RPMI8226 (cell line): ENCODE measurements at places on chromosomes 3 and 15.

GRCh38 chr3:86837871-86838270 is 153.1 kb downstream of the VGLL3 start:
- DNase-seq = no peak

DNA sequence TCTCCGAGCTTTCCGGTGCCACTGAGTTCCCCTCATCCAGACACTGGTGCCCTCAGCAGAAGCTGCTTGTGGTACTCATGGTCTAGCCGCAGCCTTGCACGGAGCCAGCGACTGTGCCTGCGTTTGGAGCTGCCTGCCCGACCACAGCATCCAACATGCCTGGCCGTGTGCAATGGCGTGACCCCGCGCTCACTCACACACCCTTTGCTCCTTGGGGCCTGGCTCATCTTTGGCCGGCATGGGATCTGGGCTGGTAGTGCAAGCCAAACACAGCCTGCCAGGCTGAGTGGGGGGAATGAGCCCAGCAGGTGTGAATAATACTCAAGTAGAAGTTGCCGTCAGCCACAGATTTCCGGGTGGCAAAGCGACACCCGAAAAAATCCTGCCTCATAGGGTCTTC is 1178.7 kb upstream of the GBE1 start:
- no peak for DNase-seq

DNA sequence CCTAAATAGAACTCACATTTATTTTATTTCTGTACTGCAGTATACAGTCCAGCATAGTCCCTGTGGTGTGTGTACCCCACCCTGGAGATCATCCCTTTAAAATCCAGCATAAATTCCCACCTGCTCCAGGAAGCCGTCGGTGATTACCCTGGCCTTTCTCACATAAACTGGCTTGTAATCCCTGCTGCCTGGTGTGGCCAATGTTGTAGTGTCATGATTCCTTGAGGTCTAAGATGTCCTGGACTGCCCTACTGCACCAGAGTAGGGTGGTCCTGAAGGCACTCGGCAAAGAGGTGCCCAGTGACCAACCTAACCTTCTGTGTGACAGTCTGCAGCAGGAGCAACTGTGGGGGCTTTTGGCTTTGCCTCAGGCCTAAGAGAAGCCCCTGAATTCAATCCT is 58.9 kb downstream of the ITGA11 start:
- no peak for DNase-seq

DNA sequence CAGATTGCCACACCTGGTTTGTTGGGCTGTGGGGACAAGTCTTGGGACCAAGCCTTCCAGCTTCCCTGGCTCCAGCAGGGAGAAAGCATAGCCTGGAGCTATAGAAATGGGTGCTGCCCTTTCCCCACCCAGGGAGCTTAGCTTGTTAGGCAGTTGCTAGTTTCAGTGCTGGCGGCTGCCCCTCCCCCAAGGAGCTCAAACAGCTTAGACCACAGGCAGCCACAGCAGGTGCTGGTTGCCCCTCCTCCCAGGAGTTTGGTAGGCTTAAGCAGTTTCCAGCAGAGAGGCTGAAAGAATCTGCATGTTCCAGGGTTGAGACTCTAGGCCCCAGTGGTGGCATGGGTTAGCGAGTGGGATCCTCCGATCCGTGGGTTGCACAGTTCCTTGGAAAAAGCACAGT is 889.7 kb downstream of the IGSF11 start:
- DNase-seq = peak; percentile 67

GRCh38 chr3:4986175-4986781 is 7.0 kb downstream of the BHLHE40 start:
- no peak for DNase-seq

DNA sequence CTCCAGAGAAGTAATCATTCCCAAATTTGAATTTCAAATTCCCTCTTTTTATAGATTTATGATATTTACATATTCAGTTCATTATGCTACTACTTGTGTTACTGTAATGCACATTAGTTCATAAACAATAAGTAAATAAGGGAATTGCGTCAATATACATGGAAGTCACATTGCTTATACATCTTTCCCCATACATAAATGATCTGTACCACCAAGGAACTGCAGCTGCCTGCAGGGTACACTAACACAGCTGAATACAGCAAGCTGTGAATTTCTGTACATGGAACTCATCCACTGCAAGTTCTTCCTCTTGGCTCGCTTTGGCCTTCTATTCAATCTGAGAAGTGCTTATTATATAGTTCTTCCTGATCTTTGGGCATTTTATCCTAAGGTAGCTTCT is 15.5 kb downstream of the CASR start:
- DNase-seq = no peak

DNA sequence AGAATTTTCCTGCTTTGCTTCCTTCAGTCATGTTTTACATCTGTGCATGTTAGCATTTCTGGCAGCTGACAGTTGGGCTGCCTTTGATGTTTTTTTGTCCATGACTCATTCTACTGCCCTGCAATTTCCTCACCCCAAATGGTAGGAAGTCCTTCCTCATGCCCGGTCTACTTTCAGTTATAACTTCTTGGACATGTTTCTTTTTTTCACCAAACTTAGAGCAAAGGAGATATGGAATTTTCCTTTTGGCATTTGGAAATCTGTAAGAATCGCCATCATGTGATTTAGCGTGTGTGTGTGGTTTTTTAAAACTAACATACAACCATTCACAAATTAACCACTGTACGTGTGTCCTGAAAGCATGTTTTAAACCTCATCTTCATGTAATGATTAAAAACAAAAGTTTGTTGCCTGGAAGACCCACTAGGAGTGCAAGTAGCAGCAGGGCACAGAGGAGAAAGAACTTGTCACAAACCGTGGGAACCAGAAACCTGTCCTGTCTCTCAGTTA is 430.7 kb upstream of the CFAP20DC start:
- DNase-seq = no peak

DNA sequence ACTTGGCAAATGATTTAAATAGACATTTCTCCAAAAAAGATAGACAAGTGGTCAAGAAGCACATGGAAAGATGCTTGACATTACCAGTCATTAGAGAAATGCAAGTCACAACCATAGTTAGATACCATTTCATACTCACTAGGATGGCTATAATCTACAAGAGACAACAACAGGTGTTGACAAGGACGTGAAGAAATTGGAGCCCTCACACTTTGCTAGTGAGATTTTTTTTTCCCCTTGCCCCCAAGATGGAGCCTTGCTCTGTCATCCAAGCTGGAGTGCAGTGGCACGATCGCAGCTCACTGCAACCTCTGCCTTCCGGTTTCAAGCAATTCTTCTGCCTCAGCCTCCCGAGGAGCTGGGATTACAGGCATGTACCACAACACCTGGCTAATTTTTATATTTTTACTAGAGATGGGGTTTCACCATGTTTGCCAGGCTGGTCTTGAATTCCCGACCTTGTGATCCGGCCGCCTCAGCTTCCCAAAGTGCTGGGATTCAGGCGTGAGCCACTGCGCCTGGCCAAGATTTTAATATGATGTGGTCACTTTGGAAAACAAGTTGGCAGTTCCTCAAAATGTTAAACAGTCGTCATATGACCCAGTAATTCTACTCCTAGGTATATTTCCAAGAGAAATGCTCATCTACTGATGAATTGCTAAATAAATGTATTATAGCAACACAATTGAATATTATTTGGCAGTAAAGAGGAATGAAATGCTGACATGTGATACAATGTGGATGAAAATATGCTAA is 103.3 kb downstream of the ATG7 start:
- DNase-seq = no peak

DNA sequence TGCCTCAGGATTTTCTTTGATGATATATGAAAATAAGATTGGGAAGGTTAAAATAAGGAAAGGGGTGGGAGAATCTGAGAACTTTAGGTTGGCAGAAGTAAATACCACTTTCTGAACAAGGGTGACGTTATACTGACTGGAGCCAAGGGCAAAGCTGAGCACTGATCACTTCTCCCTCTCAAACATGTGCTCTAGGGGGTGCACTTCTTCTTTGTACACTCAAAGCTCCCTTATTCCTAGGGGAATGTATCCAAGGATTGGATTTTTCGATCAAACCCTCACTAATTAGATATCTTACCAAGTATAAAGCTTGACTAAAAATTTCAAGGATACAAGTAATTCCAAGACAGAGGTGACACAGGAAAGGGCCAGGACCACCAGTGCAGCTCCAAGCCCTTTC is 243.9 kb upstream of the UMPS start:
- DNase-seq = no peak

- no peak for DNase-seq
Observed at GRCh38 chr15:82105451-82106215, 59.8 kb upstream of the MEX3B start.

GRCh38 chr3:72657666-72658065 is 190.6 kb downstream of the SHQ1 start:
- DNase-seq = peak; percentile 54

- DNase-seq = no peak
Observed at GRCh38 chr15:71293723-71294122, 178.5 kb downstream of the THSD4 start.

GRCh38 chr3:195255176-195255500 is 15.8 kb downstream of the XXYLT1 start:
- no peak for DNase-seq

- DNase-seq = no peak
Observed at GRCh38 chr3:133488785-133489367, 84.6 kb upstream of the CDV3 start.

DNA sequence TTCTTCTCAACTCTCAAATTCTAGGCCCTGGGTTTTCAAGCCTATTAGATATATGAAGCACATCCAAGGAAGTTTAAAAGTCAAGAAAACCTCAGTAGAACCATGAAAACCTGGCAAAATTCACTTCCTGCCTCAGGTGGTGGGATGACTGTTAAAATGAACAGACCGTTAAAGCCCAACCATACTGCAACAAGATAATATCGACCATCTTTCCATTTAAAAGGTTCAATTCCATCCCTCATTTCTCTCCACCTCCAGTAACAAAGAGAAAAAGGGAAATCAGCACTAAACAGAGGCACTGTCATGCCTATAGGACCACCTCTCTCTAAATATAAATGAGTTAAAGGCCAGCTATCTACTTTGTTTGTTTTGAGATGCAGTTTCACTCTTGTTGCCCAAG is 31.2 kb downstream of the EDC3 start:
- DNase-seq = no peak

GRCh38 chr3:48064292-48064829 is 48.1 kb upstream of the MAP4 start:
- no peak for DNase-seq

DNA sequence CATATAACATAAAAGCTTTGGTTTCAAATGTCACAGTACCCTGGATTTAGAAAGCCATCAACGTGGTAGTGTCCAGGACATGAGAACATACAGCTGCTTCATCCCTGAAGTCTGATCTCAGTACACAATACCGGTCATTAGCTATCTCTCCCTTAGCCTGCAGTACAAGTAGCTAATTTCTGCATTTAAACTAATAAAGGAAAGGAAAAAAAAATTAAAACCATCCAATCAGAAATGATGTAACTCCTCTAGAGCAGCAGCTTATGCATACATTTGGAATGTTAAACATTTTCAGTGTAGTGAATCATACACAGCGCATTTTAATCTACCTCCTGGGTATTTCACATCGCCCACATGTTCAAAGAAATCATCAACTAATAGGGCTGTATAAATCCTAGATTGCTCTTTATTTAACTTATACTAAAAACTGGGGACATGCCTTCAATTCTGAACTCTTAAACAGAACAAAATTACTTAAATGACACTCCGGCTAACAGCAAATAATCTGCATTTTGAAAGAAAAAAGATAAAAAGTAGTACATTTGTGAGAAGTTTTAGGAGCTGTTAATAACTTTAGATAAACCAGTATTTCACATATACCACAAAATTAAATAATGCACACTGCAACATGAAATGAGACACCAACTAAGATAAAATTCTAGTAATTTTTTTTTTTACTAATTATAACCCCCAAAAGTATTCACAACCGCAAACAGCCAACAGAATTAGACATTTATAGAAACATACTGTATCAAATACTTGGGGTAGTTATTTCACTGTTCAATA is 3.7 kb downstream of the IGF2BP2 start:
- DNase-seq = no peak
